Activated CD4-positive, alpha-beta T cell treated with anti-CD3 and anti-CD28 coated beads, Interleukin-2, amount 50 U/mL, for 48 hours (primary cell): ENCODE measurements at places on chromosomes 5 and 9.

DNA sequence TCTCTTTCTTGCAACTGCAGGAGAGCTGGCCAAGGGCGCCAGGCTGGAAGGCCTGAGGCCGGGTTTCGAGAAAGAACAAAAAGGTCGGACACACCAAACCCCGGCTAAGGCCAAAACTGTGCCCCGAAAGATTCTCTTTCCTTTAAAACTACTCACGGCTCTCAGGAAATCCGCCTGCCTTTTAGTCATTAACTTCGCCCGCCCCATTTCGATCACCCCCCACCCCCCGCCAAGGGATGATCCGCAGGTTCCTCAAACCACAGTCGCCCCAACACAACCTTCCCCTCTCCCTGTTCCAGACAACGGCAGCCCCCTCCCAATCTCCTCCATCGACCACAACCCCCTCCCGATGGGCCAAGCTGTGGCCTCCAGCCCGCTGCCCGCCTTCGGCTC is 536 bp downstream of the FEM1C start:
- DNase-seq, result peak; percentile 54

DNA sequence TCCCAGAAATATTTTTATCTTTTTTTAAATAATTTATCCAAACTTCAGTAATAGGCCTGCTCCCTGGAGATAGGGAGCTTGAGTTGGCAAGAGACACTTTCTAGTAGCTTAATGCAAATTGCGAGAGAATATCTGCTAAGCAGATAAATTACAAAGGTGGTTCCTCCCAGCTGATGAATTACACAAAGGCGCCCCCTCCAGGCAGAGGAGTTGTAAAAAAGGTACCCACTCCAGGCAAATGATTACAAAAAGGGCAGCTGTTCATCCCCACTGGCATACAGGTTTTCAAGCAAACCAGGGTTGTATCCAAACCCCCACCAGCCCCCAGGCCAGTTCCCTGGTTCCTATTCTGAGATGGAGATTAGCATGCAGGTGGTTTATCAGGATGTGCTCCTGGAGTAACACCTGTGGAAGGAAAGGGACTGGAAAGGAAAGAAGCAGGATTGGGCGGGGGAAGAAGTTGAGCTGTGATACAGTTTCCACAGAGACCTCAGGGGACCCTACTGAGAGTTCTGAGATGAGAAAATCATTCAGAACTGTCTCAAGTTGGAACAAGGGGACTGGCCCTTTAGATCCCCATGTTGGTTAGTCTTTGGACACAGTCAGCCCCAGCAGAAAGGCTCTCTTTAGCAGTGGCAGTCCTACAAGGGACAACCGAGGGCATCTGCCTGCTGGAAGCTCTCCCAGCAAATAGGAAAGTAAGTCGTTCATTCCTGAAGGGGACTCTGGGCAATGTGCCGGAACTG is 25.5 kb downstream of the ESM1 start:
- DNase-seq, result peak; percentile 51

DNA sequence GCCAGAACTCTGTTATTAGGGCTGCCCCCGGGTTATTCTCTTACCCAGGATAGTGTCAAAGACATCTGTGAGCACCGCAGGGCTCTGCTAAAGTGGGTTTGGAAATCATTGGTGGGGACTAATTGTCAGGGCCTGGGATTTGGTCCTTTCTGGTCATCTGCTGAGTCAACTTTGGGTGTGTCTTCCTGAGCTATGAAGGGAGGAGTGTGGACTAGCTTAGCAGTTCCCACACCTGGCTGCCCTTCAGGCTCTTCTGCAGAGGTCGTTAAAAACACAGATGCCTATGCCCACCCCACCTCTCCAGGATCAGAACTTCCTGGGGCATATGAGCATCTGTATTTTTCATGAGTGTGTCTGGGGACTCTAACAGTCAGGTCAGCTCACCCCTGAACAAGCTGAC is 352.2 kb downstream of the SLIT3 start:
- DNase-seq, result no peak

DNA sequence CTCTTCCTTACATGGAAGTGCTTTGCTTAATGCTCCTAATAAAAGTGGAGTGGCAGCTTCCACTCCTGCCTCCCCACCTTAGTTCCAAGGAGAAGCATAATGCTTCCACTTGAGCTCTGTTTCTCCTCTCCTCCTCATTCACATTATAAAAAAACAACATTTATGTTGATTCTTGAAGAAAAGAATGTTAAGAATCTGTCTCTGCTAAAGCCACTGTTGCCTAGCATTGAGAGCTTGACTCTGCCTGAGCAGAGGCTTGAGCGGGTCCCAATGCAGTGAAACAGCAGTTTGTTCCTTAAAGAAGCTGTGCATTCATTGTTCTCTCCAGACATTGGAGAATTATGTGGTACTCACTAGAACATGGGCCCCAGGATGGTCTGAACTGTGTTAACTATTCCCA is 101.5 kb upstream of the GHR start:
- DNase-seq, result no peak

GRCh38 chr9:92610470-92611420 is 59.2 kb downstream of the IPPK start:
- DNase-seq, result no peak

- DNase-seq, result no peak
Observed at GRCh38 chr5:39631958-39632357, 207.2 kb upstream of the DAB2 start.

- DNase-seq, result no peak
Observed at GRCh38 chr5:115542651-115543364, 1.8 kb downstream of the FEM1C start.

DNA sequence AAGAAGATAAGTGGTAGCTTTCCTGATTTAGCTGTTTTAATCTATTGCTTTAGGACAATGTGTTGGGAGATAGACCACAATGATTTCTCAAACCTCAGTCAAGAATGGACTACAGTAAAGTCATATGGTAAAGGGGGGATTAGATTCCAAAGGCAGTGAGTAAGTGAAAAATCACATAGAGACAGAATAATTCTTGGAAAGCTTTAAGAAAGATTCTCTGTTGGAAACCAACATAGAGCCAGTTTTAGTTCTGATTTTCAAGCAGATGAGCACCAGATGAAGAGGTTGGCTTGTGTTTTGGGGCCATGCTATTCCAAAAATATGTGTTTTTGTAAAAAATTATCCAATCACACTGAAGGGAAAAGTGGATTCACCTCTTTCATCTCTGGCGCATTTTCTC is 256.8 kb upstream of the RPS23 start:
- DNase-seq, result no peak

GRCh38 chr9:11946531-11946930 is 746.7 kb upstream of the TYRP1 start:
- DNase-seq, result no peak

- DNase-seq, result no peak
Observed at GRCh38 chr9:3521966-3522365, 3.8 kb downstream of the RFX3 start.

- no peak for DNase-seq
Observed at GRCh38 chr9:21728781-21729180, 73.7 kb upstream of the MTAP start.

DNA sequence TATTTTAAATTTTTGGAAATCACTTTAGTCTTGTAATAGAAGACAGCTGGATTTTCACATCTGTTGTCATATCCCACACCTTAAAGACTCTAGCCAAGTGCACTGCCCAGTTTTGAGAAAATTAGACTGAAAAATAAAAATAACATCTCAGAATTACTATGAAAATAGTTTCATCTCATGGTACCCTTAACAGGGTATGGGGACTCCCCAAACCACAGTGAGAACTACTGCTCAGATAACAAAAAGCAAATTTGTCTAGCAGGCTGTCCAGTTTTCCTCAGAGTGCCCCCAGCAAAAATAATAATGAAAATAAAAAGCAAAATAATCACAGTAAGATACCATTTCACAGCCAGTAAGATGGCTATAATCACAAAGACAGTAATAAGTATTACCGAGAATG is 6.5 kb downstream of the UBQLN1 start:
- DNase-seq, result no peak

DNA sequence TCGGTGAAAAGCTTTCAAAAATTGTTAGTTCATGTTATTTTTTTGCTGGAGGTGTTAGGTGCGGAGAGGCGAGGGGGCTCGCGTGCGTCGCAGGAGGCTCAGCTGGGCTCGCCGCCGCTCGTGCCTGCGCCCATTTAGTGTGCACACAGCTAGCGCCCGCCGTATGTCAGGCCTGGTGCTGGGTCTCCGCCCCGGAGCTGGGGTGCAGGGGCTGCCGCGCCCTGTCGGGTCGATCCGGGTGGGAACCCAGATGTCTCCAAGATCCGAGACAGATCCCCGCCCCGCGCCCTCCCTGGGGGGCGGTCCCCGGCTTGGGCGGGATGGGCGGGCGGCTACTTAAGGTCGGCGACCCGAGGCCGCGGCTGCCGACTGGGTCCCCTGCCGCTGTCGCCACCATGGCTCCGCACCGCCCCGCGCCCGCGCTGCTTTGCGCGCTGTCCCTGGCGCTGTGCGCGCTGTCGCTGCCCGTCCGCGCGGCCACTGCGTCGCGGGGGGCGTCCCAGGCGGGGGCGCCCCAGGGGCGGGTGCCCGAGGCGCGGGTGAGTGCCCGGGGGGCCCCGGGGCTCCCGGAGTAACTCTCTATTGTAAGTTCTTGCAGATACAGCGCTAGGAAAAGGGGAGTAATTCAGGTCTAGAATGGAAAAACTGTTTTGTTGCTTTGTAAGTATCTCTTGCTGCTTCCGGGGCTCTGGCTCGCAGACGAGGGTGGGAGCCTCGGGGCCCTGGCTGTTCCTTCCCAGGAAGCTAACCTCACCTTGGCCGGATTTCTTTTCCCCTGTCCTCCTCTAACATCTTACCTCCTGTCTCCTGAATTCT is 31.7 kb downstream of the GSN start:
- DNase-seq, result peak; percentile 21

DNA sequence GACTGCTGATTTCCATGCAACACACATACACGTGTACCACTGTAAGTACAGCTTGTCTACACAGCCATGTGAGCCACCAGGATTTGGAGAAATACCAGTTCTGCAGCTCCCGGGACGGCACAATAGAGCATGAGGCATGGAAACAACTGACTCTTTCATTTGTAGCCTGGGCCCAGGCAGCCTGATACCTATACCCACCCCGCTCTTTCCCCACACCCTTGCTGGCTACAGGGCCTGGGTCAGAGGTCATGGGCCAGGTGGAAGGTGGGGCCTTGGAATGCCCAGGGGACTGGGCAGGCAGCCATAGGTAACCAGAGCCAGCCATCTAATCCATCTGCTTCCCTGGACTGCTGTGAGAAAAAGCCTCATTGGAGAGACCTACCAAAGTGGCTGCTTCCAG is 39.0 kb upstream of the ZSWIM6 start:
- DNase-seq, result no peak

DNA sequence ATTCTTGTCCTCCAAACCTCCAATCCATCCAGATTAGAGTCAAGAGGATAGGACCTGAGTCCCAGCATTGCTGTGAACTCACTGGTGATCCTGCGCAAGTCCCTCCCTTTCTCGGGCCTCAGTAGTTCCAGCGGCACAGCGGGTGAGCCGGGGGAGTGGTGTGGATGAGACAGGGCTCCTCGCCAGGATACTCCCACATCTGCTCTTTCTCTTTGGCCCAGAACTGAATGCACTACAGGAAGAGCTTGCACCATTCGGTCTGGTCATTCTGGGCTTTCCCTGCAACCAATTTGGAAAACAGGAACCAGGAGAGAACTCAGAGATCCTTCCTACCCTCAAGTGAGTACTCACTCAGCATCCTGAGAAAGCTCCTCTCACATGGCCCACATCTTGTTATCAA is 6.3 kb downstream of the GPX3 start:
- DNase-seq, result no peak

GRCh38 chr9:26947736-26948135 is 694 bp upstream of the PLAA start:
- DNase-seq, result peak; percentile 55

GRCh38 chr9:101270302-101270701 is 114.5 kb downstream of the BAAT start:
- DNase-seq, result no peak

DNA sequence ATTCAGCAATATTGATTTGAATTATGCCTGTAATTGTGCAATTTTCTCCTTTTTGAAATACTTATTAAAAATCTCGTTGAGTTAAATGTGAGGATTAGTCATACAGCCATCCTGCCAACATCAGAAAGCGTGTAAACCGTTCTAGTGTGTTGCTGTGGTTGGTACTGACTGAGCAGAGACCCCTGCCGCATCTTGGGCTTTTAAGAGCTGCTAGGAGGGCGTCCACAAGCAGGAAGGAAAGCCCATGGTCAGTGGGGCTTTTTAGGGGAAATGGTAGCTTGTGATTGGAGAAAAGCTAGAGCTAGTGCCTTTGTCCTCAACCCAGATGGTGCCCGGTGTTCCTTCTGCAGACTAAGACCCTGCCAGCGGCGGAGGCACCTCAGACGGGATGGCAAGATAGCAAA is 1.3 kb downstream of the SDHA start:
- peak; percentile 7 for DNase-seq

DNA sequence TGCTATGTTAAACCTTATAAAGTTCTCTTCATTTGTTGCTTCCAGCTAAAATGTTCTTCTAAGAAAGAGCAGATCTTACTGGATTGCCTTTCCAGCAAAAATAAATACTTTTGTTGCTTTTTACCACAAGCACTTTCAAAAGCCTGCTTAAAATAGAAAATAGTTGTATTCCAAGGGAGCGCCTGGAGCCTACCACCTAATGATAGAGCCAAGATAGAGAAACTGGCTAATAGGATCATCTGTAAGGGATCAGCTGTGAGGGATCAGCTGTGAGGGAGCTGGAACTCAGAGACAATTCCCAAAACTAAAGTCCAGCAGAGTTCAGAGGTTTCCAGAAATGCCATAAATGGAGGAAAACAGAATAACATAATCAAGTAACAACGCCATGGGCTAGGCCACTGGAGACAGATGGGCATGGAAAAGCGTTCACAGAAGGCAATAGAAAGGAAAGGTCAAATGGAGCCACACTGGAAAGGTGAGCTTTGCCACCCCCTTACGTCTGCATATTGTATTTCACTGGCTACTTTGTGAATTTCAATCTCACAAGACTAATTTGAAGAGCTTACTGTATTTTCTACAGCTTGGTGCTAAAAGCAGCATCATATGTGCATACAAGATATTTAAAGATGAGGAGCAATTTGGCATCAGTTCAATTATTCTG is 140.6 kb upstream of the TLE4 start:
- no peak for DNase-seq

DNA sequence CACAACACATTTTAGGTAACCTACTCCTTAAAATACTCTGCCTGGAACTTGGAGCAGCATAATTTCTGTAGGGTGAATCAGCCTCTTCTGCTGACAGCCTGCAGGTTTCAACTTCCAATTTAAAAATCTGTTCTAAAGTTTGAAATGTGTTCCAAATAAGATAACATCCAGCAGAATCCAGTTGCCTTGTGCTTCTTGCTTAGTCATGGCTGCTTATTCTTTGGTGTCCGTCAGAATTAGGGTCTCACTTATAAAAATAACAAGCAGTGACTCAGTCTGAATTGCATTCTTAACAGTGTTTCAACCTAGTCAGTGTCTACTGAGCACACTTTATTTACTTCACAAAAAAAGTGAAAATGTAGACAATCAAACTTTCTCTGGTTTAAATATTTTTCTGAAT is 3.7 kb downstream of the CDH6 start:
- DNase-seq, result no peak

DNA sequence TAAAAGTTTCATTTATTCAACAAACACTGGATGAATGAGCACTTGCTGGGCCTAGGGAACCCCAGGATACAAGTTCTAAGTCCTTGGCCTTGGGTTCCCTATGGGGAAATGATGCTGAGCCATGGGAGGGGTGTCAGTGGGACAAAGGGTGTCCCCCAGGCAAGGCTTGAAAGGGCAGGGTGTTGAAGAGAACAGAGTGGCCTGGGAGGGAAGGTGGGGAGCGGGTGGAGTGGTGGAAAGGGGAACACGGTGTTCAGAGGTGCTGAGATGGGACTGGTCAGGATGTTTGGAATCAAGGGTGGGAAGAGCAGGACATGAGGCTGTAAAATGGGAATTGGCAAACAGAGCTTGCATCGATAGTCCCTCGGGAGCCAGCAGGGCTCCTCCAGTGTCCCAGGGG is 61.8 kb downstream of the PPARGC1B start:
- no peak for DNase-seq

GRCh38 chr5:102796009-102796408 is 40.9 kb downstream of the PAM start:
- no peak for DNase-seq
